ENCODE measurements at places on chromosomes 16 and 17.

DNA sequence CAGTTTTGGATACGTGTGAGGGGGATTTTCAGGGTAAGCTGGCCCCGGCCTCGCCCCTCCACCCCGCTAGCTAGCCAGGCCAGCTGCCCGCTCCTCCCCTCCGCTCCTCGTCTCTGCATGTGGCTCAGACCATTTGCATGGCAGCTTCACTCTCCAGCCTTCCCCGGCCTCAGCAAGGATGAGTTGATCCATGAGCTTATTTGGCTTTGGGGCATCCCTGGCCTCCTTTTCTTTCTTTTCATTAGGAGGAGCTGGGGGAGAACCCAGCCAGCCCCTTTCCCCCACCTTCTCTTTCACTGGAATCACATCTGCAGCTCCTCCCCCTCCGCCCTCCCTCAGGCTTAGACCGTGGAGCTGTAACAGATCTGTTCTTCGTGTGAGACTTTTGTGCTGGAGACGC, 30.7 kb downstream of the ELAC2 start:
- no peak for DNase-seq

DNA sequence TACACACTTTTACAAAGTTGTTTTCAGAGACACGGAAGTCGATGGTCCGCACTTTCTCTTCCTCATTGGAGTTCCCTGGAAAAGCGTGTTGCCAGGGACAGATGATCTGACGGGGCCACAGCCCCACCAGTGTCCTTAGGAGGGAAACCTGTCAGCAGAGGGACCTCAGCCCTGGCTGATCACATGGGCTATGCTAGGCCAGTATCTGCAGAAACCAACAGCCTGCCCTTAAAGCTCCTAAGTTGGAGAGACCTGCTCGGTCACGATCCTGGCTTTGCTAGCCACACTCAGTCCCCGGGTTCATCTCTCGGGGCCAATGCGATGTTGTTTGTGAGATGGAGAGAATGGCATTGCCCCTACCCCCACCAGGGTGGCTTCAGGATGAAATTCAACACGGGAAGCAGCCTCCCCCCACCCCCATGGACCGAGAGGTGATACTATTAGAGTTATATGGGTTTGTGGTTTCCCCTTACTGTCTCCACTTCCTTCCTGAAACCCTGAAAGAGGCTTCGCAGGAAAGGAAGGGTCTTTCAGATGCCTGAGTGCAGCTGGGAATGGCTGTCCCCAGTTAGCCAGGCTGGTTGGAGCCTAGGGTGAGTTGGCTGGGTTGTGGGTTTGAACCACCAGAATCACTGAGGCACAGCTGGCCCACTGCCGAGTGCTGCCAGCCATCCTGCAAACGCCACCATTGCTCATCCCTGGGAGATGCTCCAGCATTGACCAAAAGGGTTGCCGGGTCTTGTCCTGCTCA, 16.6 kb downstream of the RMI2 start:
- DNase-seq, result no peak

DNA sequence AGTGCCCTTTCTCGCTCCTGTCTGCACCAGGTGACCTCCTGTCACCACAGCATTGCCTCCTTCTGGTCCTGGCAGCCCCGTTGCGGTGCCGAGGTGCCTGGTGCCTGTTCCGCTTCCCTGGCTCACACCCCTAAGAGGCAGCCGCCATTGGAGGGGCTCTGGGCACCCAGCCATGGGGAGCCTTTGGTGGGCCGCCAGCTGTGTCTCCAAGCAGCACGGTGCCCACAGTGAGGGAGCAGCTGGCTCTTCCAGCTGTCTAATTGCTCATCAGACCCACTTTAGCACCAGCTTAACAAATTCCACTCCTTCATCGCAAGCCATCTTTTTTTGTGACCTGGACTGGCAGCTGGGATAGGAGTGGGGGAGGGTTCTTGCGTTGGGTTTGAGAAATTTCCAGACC, 276.1 kb downstream of the SNX29 start:
- DNase-seq, result no peak

DNA sequence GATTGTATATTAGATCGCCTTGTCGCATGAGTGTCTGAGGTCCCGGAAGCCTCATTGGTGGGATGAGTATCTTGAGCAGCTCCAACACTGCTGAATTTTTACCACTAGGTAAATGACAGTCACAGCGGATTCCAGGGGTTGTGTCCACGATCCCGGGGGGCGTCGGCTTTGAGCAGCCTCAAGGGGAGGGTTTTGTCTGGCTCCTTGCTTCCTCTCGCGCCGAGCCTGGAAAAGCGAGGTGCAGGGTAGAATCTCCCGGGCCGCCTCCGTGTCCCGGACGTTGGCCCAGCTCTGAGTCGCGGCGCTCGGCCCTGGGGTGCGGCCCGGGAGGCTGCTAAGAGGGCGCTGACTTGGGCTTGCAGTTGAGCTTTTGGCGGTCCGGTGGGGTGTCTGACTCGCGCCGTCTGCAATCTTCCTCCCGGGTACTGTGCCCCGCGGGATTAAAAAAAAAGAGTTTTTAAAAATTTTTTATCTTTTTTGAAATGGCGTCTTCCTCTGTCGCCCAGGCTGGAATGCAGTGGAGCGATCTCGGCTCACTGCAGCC, 4.5 kb downstream of the OR1F1 start:
- DNase-seq, result no peak

DNA sequence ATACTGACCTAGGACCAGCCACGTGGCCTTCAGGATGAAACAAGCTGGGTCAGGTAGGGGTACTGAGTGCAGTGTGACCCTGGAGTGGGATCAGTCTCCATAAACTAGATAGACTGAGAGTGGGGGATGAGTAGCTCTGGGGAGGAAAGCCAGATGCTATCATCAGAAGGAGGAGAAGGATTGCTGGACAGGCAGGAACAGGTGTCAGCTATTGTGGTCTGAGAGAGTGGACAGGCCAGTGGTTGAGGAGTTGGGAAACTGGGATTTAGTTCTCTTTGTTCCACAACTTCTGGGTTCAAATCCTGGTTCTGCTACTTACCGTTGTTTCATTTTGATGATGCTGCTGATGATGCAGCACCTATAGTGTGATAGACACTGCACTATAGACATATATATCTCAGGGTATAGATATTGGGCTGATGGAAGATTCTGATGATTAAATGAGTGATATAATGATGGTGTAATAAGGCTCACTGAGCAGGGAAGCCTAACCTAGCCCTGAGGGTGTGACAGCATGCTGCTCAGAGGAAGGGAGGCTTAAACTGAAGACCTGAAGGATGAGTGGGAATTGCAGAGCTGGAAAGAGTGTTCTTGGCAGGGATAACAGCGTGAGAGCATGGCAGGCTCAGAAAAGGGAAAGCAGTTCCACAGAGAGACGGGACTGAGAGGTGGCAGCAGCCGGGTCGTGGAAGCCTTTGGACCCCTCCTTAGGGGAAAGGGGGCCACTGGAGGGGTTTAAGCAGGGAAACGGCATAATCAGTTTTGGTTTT, 66.0 kb downstream of the SNX20 start:
- DNase-seq, result no peak

- no peak for DNase-seq
Observed at GRCh38 chr16:21643785-21644184, 8.6 kb downstream of the IGSF6 start.

GRCh38 chr17:75816693-75817092, 27.5 kb downstream of the UNC13D start:
- DNase-seq, result no peak

DNA sequence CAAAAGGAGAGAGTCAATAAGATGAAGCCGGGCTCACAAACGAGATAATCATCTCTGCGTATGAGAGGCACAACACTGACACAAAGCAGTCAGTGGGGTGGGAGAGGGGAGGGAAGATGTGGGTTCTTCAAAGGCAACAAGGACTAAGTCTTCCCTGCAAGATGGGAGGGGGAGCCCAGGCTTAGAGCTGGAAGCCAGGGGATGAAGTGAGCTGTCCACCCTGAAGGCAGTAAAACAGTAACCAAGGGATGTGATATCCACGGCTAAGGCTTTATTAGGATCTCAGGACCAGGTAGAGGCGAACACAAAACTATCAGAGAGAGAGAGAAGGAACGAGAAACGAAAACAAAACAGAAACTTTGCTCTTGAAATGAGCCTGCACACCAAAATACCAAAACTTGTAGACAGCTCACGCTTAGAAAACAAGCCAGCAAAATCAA, 115.9 kb downstream of the DYNLRB2 start:
- no peak for DNase-seq

DNA sequence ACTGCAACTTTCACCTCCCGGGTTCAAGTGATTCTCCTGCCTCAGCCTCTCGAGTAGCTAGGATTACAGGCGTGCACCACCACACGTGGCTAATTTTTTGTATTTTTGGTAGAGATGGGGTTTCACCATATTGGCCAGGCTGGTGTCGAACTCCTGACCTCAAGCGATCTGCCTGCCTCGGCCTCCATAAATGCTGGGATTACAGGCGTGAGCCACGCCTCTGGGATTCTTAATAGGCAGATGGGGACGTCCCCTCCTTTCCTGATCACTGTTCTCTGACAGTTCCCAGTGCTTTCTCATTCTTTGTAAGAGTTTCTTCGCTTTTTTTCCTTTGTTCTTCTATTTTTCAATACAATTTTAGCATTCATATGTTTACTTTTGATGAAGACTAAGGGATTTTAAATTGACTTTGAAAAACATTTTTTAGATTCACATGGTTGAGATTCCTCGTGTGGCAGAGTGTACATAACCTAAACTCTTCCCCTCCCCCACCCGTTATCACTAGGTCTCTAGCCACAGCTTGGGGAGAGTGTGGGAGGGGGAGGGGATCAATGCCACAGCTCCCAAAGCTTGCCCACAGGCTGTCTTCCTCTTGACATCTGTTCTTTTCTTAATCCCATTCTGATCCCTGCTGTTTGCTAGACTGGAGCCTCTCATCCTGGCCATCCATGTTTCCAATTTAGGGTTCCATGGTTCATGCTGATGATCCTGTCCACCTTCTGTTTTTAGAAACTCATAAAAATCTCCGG, 11.0 kb downstream of the ADORA2B start:
- no peak for DNase-seq

DNA sequence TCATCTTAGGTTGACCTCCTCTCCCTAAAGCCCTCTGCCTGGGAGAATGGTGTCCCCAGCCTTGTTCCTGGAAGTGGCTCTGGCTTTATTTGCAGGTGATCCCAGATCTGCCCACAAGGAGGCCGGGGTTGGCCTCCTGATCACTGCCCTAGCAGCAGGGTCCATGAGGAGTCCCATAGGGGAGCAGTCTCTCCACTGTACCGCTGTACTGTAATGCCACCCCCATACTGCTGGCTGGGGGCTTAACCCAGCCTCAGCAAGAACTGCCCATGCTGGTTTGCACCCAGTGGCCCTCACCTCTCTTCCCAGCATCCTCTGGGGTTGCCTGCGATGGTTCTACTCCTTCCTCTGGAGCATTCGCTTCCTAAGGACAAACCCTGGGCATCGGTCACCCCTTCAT, 39.1 kb downstream of the PSME3IP1 start:
- no peak for DNase-seq

DNA sequence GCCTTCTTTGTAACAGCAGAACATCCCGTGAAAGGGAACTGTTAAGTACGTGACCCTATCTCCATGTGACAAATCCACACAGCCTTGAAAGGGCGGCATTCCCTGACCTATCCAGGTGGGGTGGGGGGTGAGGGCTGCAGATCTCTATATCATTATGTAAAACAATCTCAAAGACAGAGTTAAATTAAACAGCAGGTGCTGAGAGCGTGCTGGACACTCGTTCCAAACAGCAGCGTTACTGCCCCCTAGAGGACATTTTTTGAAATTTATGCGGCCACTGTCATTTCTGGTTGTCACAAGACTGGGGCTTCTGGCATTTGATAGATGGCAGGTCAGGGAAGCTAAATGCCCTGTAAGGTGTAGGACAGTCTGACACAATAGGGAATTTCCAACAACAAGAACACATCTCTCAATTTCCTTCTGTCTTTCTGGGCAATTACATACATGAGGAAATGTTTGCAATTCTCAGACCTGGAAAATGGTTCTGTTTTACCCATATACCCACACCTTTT, 6.7 kb upstream of the SLC25A39 start:
- no peak for DNase-seq

GRCh38 chr17:12391468-12391867, 274.2 kb upstream of the MYOCD start:
- DNase-seq, result no peak
